ENCODE measurements at places on chromosomes 12 and 14.

GRCh38 chr12:4881266-4882064, 28.2 kb upstream of the KCNA1 start:
- no peak for DNase-seq

- no peak for DNase-seq
Observed at GRCh38 chr12:69919495-69919894, 94.5 kb downstream of the MYRFL start.

GRCh38 chr12:50803230-50803875, 39.4 kb upstream of the TMPRSS12 start:
- no peak for DNase-seq

- no peak for DNase-seq
Observed at GRCh38 chr12:109147954-109148353, 31.6 kb downstream of the ACACB start.

All from RWPE2 (cell line).